Endothelial cell (in vitro differentiated cells): ENCODE measurements at places on chromosomes 6 and 20.

DNA sequence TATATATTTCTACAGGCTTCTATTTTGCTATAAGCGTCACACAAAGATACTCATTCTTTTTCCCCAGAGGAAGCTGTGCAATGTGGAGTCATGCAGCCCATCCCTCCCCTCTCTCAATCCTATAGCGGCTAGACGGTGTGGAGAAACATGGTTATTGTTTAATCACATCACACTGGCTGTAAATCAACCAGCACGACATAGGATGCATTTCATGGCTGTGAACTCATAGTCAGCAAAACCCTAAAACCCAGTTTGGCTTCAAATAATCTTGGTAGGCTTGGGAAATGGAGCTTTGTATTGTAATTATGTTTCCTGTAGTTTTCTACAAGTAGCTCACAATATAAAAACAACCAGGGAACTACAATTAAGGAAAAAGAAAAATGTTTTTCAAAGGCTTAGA is 16.8 kb downstream of the FOXC1 start:
- DNase-seq: no peak

DNA sequence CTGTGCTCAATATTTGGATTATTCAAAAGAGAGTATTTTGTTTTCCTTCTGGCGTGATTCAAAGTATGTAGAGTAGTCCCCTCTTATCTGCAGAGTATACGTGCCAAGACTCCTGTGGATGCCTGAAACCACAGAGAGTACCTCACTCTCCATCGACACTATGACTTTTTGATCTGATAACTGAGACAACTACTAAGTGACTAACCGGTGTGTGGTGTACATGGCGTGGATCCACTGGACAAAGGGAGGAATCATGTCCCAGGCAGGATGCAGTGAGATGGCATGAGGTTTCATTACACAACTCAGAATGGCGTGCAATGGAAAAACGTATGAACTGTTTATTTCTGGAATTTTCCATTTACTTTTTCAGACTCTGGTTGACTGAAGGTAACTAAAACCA is 112.2 kb upstream of the PDE7B start:
- no peak for DNase-seq

GRCh38 chr6:39213195-39213920 is 15.9 kb downstream of the KCNK5 start:
- no peak for DNase-seq

GRCh38 chr6:16399158-16399557 is 160.8 kb downstream of the GMPR start:
- DNase-seq: no peak

- DNase-seq: no peak
These were observed 322.8 kb upstream of the GJE1 start for GRCh38 chr6:141809901-141810300.

DNA sequence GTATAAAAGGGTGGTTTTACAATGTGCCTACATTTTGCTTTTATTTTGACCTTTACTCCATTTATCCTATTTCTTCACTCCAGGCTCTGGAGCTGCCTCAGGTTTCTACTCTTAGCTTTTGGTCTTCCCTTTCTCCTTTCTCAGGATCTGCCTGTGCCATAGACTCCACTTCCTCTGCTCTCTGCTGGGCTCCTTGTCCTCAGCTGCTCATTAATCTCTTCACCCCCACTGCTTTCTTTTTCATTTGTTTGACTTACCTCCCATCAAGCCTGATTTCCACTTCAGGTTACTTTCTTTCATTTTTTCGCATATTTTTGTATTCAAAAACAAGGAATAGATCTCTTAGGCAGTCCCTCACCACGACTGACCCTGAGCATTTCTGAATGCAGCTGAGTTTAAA is 106.8 kb downstream of the COL19A1 start:
- no peak for DNase-seq

DNA sequence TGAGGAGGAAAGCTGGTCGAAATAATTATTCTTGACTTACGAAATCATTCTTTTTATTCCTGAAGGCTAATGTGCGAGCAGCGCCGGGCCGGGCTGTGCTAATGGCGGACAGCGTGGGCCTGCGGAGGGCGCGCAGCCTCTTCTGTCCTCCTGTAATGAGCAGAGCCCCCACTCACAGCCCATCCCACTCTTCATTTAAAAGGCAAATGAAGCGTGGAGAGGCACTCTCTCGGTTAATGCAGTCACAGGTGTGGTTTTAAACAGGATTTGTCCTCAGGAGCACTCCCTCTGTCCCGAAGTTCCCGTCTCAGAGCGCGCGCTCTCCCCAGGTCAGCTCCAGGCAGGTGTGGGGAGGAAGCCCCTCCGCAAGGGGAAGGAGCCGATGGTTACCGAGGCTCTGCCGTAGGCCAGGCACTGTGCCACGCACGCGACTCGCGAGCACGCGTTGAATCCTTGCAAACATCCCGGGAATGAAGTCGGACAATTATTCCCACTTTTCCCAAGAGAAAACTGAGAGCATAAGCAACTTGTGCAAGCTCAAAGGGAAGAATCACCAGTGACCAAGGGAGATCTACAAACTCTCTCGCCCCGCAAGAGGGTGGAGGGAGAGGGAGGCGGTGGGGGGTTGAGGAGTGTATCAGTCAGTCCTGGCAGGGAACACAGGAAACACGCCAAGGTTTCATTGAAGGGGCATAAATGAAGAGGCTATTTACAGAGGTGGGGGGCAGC is 35.5 kb upstream of the ZFAND3 start:
- DNase-seq: no peak

GRCh38 chr20:46123482-46124245 is 5.5 kb downstream of the CD40 start:
- DNase-seq: no peak

- DNase-seq: no peak
These were observed 310.3 kb downstream of the THBS2 start for GRCh38 chr6:168943231-168943905.

DNA sequence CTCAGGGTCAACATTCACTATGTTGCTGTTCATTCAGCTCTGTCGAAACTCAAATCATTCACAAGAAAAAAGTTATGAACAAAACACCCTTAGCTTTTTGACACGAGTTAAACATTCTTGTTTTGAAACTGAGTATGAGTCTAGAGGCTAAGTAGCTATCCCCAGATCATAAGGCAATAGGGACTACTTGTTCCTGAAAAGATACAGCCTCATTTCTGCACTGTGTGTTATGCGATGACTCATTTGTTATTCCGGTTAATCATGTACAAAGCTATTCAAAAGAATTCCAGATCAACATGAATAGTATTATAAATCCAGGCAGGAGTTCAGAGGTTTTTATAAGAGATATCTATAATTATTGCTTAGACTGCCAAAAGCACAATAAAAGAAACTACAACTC is 908.0 kb downstream of the QKI start:
- DNase-seq: no peak

DNA sequence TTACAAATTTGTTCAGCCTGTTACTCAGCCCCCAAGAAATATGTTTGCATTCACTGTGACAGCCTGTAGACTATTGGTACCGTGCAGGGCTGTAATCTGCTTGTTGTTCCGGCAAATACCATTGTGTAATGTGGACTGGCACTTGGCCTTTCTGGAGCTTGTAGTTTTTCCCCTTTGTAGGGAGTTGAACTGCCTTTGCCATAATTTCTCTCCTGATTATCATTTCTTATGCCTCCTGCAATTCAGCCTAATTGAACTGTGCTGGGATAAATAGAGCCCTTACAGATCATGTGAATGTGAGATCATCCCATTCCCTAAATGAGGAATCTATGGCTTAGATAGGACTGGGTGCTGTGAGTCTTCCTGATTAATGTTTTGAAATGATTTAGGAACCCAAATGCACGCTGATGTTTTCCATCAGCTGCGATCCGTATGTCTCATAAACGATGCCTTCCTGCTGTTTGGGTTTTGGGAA is 185.1 kb downstream of the JARID2 start:
- DNase-seq: no peak

GRCh38 chr20:63234693-63235398 is 859 bp upstream of the BIRC7 start:
- DNase-seq: peak; percentile 58

DNA sequence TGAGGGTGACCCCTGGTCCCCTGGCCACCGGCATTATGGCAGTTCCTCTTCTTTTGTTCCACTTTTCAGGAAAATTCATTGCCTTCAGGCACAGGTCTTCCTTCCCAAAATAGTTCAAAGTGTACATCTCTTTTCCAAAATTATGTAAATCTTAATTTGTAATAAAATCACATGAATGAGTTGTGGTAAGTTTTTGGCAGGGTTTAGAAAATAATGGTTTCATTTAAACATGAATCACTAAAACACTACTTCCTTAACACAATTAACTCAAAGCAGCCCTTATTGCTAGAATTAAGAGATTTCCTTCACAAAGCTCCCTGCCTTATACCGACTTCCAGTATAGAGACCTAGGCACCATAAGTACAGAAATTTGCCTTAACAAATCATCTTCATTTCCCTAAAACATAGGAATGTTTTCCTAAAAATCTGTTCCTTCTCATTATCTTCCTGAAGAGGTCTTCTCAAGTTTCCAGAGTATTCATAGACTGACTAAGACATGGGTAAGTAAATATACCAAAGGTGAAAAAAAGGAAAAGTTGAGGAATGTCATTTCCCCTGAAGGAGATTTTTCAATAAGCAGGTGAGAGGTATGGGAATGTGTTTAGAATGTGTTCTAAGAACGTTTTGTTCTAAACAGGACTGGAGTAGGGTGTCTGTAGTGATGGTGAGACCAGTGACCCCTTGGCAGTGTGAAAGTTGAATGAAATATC is 148.2 kb upstream of the CITED2 start:
- DNase-seq: no peak

GRCh38 chr6:123830120-123830519 is 26.5 kb downstream of the NKAIN2 start:
- no peak for DNase-seq

DNA sequence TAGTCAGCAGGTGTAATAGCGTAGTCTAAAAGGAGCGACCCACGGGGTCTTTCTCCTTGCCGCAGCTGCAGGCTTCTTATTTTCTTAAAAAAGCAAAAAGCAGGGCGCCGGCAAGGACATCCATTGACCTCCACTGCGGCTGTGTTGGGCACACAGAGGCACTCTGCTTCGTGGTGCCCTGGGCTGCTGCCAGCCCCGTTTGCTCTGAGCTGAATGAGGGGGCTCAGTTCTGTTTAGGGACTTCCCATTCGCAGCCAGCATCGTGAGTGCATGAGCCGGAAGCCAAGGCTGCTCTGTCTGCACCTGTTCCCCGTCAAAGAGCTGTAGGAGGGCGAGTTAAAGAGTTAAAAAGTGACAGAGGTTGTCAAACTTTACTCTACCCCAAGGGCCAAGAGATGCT is 1.7 kb upstream of the SLC22A2 start:
- DNase-seq: no peak

DNA sequence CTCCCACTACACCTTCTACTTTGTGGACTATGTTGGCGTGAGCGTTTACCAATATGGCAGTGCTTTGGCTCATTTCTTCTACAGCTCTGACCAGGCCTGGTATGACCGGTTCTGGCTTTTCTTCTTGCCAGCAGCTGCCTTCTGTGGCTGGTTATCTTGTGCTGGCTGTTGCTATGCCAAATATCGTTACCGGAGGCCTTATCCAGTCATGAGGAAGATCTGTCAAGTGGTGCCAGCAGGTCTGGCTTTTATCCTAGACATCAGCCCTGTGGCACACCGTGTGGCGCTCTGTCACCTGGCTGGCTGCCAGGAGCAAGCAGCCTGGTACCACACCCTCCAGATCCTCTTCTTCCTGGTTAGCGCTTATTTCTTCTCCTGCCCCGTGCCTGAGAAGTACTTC is 16.5 kb upstream of the EFHC1 start:
- no peak for DNase-seq

DNA sequence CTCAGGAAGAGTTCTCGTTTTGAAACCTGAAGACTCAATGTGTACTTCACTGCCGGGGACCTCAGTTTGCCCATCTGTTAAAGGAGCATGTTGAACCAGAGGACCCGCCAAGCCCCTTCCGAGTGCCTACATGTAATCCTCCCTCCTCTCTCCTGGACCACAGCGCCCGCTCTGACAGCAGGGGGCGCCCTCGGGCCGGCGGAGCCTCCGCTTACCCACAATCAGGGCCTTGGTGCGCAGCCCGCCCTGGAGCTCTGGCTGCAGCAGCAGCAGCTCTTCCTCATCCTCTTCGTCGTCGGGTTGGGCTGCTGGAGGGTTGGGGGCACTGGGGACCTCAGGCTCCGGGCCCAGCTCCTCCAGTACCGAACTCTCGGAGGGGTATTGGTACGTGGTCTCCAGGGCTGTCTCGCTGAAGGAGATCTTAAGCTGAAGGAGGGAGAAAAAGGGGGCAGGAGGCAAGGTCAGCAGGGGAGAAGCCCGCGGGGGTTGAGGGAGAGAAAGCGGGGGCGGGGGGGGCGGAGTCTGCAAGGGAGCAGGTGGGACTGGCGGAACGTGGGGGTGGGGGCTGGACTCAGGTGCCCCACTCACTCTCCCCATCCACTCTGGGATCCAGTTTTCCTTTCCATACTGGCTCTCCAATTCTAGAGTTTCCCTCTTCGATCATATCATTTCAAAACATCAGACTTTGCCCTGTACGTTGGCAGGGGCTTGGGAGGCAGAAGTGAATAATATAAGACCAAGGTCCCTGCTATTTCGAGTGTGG is 6.3 kb upstream of the DHX16 start:
- peak; percentile 97 for DNase-seq

DNA sequence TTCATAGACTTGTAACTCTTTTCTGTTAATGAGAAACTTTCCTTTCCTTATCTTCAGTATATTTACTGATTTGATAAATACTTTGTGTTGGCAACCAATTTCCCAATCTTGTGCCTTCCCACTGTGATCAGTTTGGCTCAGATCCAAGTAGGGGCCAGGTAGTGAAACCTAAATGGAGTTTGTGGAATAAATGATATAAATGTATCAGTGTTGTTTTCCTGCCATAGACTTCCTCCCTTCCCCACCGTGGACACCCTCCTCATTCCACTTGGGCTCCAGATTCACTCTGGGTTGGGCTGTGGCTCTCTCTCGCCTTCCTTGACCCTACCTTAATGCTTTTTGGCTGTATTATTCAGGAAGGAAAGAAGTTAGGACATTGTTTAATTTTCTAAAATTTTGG is 1.3 kb downstream of the ZKSCAN3 start:
- DNase-seq: no peak

DNA sequence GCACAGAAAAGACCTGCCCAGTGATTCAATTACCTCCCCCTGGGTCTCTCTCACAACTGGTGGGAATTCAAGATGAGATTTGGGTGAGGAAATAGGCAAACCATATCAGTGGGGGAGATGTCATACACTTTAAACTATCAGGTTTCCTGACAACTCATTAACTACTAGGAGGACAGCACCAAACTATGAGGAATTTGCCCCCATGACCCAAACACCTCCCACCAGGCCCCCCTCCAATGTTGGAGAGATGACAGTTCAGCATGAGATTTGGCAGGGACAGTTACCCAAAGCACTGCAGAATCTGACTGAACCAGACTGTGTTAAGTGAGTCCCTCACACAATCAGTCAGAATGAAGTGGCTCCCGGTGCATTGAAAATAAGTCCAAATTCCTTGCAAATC is 148.0 kb downstream of the TTLL2 start:
- DNase-seq: no peak
